ENCODE measurements at places on chromosomes 1 and 21. TPM values are rescaled to one million over a fixed set of nuclear protein-coding genes. Genes with fewer than 3 reads are reported as not detected.
A peak's percentile ranks its signal among the peaks of the same experiment; 100 is the strongest.

GRCh38 chr1:33500547-33500946 is 28.1 kb downstream of the ZSCAN20 start:
- no peak for DNase-seq

GRCh38 chr1:230138561-230139239 is 71.7 kb downstream of the GALNT2 start:
- no peak for DNase-seq

- DNase-seq = no peak
Observed at GRCh38 chr1:184161071-184161698, 109.7 kb downstream of the TSEN15 start.

- DNase-seq = no peak
Observed at GRCh38 chr1:50175719-50176639, 67.3 kb downstream of the ELAVL4 start.

DNA sequence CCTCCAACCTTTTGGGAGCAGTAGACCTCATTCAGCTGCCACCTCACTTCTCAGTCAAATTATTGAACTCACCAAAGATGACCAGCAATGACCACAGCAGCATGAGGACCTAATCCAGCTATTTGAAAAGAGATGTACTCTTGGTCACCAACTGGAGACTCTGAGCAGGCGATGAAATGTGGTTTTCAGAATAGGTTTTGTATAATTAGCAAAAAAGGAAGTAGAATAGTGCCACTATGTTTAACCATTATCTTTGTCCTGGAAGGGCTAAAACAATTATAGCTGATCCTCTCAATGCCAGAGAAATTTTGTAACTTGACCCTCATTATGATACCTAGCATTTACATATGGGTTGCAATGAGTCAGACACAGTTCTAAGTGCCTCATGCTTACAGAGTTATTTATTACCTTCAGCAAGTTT is at the start of gene FCRL2:
FCRL2 (minus strand) TSS at position 162 of the 421 bp plus-strand sequence; CDS start at position 103, 59 bp downstream.
- DNase-seq = no peak

DNA sequence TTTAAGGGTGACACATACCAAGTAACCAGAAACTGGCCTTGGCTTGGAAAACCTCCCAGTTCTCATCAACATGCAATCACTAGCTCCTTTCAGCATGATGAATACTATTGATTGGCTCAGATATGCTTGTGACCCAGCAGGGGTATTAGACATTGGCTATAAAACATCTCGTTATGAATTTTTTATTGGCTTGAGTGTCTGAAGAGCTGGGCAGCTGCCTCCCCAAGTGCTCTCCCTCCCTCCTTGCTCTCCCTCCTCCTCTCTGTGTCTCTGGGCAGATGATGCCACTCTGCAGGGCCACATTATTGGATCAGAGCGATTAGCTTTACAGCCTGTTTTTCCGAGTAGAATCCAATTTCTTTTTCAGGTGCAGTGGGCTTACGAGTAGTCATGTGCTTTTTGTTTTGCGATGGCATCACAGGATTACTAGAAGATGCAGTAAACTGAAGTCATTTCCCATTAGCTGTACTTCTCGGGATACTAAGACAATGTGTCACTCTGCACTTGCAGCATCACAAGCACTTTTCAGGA is 79.3 kb upstream of the ATF3 start:
- no peak for DNase-seq

GRCh38 chr1:151502859-151503780 is 8.1 kb upstream of the CGN start:
- no peak for DNase-seq

DNA sequence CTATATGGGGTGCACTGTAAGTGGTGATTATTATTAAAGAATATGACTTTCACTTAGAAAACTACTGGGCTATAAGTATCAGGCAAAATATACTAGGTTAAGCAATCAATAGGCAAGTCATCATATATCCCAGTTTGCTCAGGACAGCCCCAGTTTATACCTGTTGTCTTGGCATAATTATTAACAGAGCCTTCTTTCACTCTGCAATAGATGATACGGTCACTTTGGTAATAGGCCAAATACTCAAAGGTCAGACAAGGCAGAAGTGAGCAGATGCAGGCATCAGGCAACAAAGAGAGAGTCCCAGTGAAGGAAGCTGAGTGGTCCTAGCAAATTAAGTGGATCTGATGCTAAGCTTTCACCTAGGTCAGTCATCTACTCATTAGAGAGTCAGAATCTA is 599.9 kb downstream of the LMO4 start:
- no peak for DNase-seq

DNA sequence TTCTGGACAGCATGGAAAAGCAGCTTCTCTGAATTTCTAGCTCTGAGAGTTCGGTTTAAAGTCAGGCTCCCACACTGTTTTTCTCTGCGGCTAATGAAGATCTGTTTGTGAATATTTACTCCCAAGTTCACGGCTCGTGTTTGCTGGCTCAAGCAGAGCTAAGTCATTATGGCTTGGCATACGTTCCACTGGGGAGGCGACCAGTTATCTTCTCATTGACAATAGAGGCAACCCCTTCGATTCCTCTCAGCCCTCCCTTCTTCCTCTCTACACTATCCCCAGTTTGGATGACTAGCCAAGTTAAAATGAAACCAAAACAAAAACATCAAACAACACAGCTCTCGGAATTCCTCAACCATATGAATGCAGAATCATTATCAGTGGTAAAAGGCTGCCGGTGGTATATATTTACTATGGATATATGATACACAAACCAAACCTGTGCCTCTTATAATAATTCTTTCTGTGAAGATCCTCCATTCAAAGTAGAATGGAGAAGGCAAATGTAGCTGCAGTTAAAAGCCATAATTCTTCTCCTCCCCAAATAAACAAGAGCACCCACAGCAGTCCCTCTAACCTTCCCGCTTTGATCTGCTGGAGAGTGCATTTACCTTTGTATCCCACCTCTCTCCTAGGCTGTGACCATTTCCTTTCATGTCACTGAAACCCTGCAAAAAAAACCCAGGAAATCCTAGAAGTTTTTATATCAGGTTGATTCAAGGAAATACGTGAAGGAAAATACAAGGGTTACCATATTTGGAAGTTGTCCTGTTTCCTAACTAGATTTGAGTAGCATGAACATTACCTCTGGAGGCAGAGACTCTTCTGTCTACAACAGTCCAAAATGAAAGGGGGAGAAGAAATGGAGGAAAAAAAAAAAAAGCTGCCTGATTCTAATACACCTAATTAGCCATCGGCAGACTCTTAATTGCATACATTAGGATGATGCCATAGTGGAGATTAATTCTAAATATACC is 108.3 kb upstream of the USH2A start:
- peak; percentile 20 for DNase-seq

DDAH1 gene
- polyA plus RNA-seq = 116 TPM

HES2 gene
- 0.46 TPM for polyA plus RNA-seq

SPAG17 gene
- 12.6 TPM for polyA plus RNA-seq
